ENCODE measurements at places on chromosomes 7 and 10. TPM values are rescaled to one million over a fixed set of nuclear protein-coding genes. Genes with fewer than 3 reads are reported as not detected.

DKK1 gene
- polyA plus RNA-seq: 0.40 TPM

- DNase-seq: no peak
Measured at GRCh38 chr7:29626730-29627129, 63.1 kb downstream of the PRR15 start.

PRKG1 gene
- polyA plus RNA-seq: 1.9 TPM

DNA sequence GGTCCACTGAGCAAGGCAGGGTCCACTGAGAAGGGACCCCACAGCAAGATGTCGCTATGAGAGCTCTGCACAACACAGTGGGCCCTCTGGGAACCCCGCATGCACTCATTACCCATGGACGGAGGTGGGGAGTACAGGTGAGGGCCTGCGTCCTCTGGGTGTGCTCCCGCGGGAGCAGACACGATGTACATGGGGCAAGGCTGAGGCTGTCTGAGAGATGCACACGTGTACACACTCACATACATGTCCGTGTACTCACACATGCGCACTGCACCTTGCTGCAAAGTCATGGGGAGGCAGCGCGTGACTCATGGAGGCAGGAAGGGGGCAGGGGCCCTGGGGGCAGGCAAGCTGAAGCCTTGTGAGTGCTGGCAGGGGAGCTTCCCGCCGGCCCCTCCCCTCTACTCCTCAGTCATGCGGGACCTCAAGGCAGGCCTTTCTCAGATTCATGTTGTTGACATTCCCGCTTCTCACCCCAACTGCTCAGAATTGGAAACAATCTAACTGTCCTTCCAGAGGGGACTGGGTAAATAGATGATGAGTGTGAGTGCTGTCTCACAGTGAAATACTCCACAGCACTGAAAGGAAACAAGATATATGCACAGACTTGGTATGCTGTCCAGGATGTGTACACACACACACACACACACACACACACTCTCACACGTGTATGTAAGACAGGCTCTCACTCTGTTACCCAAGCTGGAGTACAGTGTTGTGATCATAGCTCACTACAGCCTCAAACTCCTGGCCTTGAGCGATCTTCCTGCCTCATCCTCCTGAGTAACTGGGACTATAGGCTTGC is 40.0 kb downstream of the GOLGA7B start:
- peak; percentile 44 for DNase-seq

ZSCAN21 gene
- 12.5 TPM for polyA plus RNA-seq

GRCh38 chr10:79460687-79461086 is 15.3 kb upstream of the ZCCHC24 start:
- DNase-seq: no peak

GRCh38 chr7:80876894-80877414 is 41.9 kb downstream of the SEMA3C start:
- peak; percentile 35 for DNase-seq

DNA sequence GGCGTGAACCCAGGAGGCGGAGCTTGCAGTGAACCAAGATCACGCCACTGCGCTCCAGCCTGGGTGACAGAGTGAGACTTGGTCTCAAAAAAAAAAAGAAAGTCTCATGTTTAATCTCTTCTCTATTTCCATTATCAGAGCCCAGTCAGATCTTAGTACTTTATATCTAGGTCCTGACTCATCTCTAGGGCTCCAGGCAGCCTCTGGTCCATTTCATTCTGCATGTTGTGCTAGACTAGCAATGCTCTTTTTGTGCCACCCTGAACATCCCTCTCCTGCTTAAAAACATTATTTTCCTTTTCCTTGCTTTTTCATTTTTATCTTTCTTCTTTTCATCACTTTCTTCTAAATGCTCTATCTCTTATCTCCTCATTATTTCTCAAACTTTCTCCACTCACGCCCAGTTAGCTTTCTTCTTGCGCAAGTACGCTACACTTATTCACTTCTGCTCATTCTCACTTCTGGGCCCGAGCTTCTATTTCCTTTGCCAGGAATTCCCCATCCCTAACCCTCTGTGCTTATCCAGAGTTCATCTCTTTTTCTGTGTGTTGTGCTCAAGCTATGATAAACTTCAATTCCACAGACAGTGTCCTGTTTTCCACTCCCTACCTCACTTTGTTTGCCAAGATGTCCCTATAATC is 63.9 kb downstream of the BTAF1 start:
- DNase-seq: no peak

GRCh38 chr10:44801383-44802327 is 109.5 kb upstream of the TMEM72 start:
- peak; percentile 74 for DNase-seq

SBDS gene
- 87.9 TPM for polyA plus RNA-seq

SFRP4 gene
- 0.25 TPM for polyA plus RNA-seq

- DNase-seq: no peak
Measured at GRCh38 chr10:109939315-109939961, 16.1 kb upstream of the XPNPEP1 start.

DNA sequence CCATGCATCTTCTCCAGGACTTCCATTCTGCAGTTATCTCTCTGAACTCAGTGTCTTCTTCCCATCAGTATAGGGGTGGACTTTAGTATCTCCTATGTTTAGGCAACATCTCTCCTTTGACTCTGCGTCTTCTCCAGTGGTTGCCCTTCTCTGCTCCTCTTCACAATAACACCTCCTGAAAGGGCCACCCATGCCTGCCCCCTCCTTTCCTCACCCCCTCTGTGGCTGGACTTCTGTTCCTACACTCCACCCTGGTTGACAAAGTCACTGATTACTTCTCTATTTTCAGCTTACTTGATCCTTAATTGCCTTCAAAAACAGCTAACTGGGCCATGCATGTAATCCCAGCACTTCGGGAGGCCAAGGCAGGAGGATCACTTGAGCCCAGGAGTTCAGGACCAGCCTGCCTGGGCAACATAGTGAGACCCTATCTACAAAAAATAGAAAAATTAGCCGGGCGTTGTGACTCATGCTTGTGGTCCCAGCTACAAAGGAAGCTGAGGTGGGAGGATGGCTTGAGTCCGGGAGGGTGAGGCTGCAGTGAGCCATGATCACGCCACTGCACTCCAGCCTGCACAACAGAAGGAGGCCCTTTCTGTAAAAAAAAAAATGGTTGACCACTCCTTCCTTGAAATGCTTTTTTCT is 13.7 kb downstream of the SRGN start:
- no peak for DNase-seq

HABP2 gene
- polyA plus RNA-seq: 1.9 TPM

ZC3HAV1L gene
- not detected for polyA plus RNA-seq

GRCh38 chr10:91271886-91272285 is 51.4 kb downstream of the PCGF5 start:
- DNase-seq: no peak

GRCh38 chr7:151403764-151404163 is 6.1 kb downstream of the WDR86 start:
- no peak for DNase-seq

VWC2 gene
- 0.10 TPM for polyA plus RNA-seq
